ENCODE measurements at places on chromosomes 16 and 17.
A peak's percentile ranks its signal among the peaks of the same experiment; 100 is the strongest.

DNA sequence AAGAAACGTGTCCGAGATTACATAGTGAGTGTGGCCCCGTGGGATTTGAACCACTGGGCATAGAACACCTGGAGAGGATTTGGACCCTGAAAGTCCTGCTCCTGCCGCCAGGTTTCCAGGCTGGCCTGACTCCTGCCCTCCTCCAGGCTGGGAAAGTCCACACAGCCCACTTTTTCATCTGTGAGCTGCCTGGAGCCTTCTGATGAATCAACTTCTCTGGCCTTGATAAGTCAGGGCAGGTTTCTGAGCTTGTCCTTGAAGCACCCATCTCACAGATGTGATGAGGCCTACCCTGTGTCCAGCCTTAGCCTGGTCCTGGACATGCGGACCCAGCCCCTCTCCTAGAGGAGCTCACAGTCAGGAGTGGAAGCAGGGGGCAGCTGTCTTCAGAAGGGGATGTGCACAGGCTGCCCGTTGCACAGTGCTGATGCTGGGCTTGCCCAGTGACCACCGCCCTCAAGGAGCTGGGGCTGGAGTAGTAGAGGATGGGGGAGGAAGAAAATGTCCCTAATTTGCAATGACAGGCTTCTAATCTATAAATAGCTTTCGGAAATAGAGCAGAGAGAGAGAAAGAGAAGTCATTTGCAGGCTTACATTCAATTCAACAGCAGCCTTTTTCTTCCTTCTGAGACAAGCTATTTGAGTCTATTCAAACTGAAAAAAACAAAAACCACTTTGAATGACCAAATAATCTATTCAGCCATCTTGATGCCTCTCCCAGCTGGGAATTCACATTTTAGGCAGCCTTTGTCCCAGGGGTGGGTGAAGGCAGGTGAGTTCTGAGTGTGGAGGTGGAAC, 73.5 kb upstream of the DNAJA2 start:
- DNase-seq = no peak

- no peak for DNase-seq
Observed at GRCh38 chr17:37214416-37214815, 161.4 kb upstream of the C17orf78 start.

DNA sequence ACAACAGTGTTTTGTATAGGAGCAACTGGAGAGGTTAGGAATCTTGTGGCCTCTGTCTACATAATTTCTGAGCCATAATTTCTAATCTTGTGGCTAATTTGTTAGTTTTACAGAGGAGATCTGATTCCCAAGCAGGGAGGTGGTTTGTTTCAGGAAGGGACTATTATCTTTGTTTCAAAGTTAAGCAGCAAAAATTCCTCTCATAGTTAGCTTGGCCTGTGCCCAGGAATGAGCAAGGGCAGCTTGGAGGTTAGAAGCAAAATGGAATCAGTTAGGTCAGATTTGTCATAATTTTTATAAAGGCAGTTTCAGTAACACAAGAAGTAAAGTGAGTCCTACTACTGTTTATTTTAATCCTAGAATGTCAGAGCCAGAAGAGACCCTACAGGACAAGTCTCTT, 2.0 kb upstream of the RDM1 start:
- no peak for DNase-seq

GRCh38 chr17:4908301-4908700, 5.4 kb upstream of the CHRNE start:
- DNase-seq = no peak

DNA sequence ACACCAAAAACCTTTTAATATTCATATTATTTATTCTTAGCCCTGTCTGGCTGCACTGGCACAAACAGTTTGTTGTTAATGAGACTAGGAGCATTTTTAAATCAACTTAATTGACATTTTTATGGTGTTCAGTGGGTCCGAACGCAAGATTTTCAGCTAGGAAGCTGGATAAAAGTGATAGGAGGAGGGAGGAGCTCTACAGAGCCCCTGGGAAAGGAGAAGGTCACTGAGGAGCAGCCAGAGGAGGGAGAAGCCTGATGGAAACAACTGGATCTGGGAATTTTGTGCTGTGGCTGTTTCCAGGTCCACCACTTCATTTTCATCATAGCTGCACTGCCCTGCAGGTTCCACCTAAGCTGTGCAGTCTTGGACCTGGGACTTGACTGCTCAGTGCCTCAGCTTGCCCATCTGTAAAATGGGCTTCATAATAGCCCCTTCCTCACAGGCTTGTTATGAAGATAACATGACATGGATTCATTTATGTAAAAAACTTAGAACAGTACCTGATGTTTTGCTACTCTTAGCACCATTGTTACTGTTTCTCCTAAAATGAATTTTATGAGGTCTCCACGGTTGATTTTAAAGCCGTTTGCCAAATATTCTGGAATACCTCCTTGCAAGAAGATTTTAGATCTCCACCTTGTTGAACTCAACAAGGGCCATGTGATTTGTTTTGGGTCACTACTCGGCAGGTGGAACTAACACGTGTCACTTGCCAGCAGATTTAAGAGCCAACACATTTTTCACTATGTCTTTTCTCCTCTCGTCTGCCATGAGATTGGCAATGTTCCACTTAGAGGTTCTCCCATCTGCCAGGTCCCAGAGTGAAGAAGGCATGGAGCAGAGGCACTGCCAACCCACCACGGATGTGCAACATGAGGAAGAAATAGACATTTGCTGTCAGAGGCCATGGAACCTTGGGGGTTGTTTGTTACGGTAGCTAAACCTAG, 18.7 kb upstream of the GRIN2A start:
- no peak for DNase-seq

DNA sequence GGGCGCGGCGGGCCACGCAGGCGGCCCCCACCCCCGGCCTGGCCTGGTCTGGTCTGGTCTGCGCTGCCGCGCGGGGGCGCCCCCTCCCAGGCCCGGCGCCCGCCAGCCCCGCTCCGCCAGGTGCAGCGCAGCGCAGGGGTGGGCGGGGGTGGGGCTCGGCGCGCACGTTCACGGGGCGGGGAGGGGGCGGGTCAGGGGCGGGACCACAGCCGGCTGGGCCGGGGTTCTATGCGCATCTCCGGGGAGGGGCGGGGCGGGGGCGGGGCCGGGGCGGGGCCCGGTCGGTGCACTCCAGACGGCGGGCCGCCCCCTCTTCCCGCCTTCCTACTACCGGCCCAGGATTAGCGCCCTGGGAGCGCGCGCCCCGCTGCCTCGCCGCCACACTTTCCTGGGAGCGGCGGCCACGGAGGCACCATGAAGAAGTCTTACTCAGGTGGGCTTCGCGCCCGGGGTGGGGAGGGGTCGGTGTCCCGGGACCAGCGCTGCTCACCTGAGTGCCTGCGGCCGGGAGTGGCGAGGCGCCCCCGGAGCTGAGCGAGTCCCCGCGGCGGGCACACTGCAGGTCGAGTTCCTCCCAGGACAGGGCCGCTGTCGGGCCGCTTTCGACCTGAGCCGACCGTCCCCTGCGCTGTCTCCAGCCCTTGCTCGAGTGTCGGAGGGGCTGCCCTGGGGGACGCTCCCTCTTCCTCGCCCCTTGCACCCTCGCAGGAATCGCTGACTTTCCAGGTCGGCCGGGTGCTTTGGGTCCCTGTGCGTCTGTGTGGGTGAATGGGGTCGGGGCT, 140.5 kb downstream of the SEC14L1 start:
- peak; percentile 19 for DNase-seq

GRCh38 chr17:74608511-74608910, 15.0 kb downstream of the CD300E start:
- DNase-seq = no peak

GRCh38 chr16:53948734-53949430, 244.9 kb downstream of the FTO start:
- DNase-seq = no peak

DNA sequence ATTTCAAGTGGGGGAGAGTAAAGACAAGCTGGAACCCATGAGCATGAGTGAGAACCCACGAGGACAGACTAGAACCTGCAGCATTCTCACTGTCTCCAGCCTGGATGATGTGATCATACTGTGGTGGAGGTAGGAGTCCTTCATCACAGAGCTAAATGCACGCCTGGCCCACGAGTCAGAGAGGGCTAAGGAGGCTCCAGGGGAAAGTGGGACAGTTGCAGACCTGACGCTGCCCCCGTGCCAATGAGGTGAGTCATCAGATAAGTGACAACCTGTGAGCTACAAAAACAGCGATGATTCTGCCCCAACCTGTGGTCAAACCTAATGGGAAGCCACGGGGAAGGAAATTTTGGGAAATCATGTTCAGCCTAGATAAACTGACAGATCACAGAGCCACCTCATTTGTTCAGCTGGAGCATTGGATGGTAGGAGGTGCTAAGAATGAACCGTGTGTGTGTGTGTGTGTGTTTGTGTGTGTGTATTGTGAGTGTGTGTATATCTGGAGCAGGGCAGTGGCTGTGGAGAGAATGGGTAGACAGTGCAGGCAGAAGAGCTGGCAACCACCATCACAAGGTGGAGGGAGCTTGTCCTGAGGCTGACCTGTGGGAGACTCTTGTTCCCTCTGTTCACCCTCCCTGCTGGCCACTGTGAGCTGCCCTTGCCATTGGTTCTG, 131.8 kb downstream of the UTP18 start:
- DNase-seq = no peak

DNA sequence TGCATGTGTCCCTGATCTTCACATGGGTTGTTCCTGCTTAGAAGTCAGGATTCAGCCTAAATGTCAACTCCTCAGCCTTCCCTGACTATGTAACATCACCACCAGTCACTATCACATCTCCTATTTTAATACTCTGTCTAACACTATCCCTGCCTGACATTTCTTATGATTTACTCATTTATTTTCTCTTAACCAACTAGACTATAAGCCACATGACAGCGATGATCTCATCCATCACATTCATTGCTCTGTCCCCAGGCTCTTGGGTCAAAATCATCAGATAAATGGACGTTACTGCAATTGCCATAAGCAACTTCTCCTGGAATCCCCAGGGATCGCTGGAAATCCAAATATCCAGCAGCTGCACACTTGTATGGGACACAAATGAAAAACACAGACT, 15.7 kb downstream of the CDRT4 start:
- DNase-seq = no peak

GRCh38 chr17:16443511-16444257, 28.3 kb downstream of the TRPV2 start:
- no peak for DNase-seq
